ENCODE measurements at places on chromosomes 12 and 14.

DNA sequence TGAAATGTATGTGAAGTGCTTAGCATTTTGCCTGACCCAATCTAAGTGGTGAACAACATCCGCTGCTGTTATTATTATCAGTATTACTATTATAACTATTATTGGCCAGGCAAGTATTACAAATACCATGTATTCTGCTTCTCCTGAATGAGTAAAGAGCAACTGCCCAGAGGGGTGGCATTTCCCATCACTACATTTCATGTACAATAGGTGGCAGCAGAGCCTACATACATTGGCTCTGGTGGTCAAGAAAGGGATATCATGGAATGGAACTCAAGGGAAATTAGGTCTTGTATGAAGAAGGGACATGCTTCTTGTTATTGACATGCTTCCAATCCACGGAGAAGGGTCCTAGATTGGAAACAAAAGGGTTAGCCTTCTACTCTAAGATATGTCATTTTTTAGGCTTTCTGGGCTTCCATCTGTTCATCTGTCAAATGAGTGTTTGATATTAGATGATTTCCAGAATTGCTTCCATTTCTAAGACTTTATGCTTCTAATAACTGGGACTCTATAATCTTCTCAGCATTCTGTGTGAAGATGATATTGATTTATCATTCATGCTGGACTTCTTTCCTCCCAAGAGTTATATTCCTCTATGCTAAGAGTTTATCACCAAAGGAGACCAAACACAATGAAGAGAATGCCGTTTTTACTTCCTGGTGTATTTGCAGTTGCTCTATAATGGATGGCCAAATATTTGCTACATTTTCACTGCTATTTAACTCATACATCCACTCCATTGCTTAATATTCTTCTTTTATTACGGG lies 239.1 kb downstream of the SSPN start:
- DNase-seq = no peak

DNA sequence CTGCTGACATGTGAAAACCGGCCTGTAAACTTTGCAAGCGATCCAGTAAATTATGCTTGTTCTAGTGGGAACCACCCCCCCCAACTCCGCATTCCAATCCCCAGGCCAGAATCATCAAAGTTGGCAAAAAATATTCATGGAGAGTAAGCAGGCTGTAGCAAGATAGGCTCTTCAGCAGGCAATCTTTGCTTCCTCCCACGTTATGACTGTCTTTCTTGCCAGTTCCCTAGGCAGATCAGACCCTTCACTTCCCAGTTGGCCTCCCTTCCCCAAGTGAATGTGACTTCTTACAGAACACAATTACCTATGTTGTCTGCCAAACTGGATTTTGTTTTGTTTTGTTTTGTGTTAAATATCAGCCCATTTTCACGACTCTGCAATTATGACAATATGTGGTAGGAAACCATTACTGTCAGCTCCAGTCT lies 1.2 kb upstream of the PTGER2 start:
- DNase-seq = no peak

DNA sequence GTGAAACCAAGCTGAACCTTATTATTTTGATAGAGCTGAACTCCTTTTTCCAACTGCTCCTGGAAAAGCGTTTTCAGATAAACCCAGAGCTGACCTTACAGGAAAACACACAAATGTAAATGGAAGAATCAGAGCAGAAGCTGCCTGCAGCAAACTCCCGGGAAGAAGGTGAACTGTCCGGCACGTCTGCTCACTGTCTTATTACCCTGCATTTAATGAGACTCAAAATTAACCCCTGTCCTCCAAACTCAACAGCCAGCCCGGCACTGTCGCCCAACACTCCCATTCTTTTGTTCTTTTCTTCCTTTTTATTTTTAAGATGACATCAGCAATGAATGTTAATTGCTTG lies 1046.9 kb upstream of the FLRT2 start:
- no peak for DNase-seq

DNA sequence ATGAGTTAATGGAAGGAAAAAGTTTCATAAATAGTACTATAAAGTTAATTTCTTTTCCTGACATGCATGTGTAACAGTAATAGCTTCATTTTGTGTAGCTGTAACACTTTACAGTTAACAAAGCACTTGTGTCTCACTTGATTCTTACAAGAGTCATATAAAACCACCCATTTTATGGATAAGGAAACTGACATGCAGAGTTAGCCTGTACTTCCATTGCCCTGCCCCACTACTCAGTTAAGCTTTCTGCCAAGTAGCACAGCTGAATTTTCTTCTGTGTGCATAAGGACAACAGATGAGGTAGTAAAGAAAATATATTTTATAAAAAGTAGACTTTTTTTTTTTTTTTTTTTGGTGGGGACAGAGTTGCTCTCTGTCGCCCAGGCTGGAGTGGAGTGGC lies 32.2 kb downstream of the ANO6 start:
- no peak for DNase-seq

DNA sequence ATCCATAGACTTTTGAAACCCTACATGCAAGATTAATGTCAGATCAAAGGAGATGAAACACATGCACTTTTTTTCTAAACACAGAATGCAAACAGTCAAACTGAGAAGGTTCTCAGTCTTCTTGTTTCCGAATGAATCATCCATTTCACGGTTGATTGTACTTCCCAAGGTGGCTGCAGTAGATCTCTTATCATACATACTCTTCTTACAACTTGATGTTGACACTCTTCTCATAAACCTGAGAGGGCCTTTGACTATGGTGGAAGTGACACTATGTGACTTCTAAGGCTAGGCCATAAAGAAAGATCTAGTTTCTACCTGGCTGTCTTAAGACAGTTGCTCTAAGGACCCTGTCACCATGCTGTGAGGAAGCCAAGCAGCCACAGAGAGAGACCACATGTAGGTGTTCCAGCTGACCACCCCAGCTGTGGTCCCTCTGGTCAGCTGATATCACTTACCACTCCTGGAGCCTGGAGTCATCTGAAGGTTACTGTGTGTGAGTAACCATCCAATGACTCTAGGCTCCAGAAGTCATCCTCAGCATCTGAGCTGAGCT lies 67.2 kb upstream of the HMGA2 start:
- no peak for DNase-seq

- no peak for DNase-seq
These were observed 6.8 kb downstream of the HRK start for GRCh38 chr12:116874324-116874995.

DNA sequence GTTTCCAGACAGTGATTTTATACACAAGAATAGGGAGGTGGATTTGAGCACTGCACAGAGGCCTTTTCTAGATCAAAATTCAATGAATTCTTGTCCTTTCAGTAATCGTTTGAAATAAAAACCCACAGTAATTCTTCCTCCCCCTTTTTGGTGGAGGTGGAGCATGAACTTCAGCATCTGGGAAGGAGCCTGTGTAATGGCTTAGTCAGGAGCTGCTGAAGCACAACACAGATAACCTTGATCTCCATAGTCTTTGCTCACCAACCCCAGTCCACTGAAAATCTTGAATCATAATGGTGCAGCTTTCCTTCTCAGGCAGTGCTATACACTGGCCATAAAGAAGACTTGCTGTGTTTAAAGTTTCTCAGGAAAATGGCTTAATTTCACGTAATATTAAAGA lies 6.4 kb upstream of the TBPL2 start:
- DNase-seq = no peak

DNA sequence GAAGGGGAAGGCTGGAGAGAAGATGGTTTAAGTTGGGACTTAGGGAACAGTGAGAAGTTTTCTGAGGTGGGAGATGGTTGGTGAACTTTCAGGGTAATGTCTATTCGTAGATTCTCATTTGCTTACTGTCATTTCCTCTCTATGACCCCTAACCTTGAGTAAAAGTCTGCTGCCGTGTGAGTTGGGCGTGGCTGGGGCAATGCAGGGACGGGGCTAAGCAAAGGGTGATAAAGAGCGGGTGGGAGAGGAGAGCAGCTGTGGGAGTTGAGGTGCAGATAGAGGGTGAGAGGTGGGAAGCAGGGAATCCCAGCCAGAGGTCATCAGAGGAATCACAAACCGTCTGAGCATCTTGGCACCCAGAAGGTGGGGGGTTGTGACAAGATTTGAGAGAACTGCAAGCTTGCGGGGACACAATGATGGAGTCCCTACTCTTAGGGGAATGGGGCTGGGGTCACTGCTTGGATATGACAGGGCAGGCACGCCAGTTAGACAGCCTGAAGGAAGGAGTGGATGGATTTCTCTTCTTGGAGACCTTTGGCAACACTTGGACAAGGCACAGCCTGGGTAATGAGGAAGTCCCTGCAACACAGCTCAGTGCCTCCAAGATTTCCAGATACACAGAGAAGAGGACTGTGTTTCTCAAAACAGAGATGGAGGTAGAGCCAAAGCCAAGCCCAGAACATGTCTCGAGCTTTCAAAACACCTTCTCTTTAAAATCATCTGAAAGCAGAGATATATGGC lies 45.9 kb upstream of the CTDSP2 start:
- no peak for DNase-seq

DNA sequence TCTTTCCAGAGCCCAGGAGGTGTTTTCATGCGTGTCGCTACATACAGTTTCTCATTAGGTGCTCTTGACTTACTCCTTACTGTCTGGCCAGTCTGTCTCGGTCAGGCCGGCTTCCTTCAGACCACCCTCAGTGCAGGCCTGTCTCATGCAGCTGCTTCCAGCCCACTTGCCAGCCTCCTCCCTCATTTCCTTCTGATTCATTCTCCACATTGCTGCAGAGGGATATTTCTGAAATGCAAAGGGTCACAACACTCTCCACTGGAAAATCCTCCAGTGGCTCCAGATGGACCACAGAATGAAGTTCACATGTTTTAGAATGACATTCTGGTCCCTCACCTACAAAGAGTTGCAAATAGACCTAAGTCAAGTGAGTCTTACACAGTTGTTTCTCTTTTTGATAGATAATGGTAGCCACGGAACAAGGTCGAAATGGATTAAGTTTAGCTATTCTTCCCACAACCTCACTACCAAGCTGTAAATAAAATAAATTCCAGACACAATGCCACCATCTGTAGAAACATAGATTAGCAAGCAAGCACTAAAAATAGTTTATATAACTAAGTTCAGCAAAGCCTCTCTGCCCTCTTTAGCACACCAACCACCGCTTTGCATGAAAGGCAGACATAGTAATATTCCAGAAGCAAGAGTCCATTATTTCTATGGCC lies 146.9 kb downstream of the ESR2 start:
- DNase-seq = no peak

- DNase-seq = no peak
These were observed 25.6 kb downstream of the SPATA7 start for GRCh38 chr14:88411039-88411438.

DNA sequence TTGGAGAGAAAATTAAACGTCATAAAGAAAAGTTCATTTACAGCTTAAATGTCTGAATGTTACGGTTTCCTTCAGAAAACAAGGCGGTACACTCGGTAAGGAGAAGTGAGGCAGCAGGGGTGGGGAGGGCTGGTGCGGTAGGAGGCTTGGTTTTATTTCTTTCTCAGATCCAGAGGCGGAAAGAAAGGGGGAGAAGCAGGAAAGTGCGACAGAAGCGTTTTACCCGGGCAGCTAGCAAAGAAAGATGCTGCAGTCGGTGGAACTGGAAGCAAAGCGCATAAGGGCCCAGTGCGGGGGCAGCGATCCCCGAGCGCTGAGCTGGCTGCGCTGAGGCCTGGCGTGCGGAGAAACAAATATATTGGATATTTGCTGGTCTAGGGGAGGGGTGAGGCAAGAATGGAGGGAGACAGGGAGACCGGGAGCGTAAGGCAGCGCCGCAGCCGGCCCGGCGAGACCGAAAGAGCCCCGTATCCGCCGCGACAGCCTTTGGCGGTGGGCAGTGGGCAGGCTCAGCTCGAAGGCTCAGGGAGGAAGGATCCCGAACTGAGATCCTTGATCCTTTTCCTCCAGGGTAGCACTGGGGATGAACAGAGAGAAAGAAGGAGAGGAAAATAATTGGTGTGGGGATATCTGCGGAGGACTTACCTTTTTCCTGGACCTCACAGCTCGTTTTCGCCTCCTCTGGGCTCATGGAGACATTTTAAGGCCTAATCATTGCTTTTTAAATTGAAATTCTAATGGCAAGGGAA lies 6.4 kb upstream of the HOXC11 start:
- DNase-seq = no peak

GRCh38 chr14:84064316-84065125 lies 1465.4 kb upstream of the FLRT2 start:
- no peak for DNase-seq

GRCh38 chr12:57756406-57757341 lies 1.8 kb downstream of the MARCHF9 start:
- DNase-seq = no peak

DNA sequence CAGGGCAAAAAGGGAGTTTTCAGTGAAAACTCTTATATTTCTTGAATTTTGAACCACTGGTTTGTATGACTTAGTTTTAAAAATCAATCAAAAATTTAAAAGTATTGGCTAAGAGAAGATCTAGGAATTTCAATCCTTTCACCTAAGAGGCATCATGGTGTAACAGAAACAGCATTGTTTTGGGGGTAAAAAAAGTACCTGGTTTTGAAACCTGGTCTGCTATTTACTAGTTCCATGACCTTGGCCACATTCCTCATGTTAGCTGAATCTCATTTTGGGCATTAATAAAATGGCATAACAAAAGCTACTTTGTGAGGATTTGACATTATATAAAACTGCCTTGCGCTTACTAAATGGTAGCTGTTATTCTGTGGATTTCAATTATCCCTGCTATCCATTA lies 16.7 kb upstream of the GNPNAT1 start:
- DNase-seq = no peak

- no peak for DNase-seq
These were observed 9.5 kb upstream of the CAPRIN2 start for GRCh38 chr12:30764251-30764650.

DNA sequence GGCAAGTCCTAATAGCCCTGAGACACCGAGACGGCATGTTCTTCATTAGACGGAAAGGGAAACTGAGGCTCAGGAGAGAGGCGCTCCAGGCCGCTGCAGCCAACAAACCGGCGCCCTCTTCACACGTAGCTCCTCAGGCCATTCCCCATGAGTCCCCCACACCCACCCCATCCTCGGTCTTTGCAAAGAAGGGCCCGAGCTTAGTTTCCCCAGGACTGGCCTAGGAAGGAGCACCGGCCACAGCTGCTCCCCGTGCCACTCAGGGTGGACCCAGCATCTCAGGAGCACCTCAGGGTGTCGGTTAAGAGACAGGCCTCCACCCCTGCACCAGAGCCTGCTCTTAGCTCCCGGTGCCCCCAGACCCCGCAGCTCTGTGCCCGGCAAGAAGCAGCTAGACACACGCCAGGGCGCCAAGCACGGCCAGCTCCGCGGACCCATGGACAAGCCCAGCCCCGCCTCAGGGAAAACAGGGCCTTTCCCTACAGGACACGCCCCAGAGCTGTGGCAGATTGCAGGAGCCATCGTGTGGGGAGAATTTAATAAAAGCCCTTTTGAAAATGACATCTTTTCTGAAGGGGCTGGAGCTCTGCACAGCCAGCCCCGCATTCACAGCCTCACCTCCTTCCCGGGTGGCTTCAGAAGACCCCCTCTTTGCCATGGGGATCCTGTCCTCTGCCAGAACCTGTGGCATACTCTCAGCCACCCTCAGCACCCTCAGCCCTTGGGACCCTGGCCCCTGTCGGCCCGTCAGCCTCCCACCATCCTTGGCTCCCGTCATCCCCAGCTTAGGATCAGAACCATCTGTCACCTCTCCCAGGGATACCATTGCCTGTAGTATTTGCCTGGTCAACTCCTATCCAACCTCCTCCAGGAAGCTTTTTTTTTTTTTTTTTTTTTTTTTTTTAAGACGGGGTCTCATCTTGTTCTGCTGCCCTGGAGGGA lies 59.7 kb downstream of the LGMN start:
- no peak for DNase-seq

GRCh38 chr14:35808076-35808637 lies 938 bp downstream of the RALGAPA1 start:
- DNase-seq = no peak

- no peak for DNase-seq
These were observed 32.8 kb downstream of the COX8C start for GRCh38 chr14:93379831-93380230.

All from stimulated activated CD4-positive, alpha-beta T cell treated with anti-CD3 and anti-CD28 coated beads, Interleukin-1b, Interleukin-23, amount 100 ng/mL, for 1 hour (primary cell).